ENCODE measurements at places on chromosomes 2 and 18.

DNA sequence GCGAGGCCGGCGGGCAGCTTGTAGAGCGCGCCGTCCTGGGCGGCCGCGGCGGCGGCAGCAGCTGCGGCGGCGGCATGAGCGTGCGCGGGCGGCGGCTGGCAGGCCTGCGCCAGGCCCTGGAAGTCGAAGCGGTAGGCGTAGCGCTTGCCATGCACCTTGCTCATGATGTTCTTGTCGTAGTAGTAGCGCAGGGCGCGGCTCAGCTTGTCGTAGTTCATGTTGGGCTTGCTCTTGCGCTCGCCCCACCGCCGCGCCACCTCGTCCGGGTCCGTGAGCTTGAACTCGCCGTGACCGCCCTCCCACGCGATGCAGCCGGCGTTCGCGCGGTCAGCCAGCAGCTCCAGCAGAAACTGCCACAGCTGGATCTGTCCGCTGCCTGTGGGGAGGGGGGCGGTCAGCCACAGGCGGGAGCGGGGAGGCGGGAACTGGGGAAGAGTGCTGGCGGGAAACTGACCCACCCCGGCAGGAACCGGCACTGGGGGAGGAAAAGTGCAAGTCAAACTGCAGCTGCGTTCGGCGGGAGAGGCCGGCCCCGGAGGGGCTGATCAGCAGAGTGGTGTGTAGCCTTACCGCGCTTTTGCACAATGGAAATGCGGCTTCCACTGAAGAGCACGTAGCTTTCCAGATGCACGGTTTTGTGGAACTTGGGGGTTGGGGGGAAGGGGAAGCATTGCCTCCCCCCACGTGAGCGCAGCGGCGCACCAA lies 3.0 kb downstream of the FEV start:
- ATAC-seq, result peak; percentile 42

DNA sequence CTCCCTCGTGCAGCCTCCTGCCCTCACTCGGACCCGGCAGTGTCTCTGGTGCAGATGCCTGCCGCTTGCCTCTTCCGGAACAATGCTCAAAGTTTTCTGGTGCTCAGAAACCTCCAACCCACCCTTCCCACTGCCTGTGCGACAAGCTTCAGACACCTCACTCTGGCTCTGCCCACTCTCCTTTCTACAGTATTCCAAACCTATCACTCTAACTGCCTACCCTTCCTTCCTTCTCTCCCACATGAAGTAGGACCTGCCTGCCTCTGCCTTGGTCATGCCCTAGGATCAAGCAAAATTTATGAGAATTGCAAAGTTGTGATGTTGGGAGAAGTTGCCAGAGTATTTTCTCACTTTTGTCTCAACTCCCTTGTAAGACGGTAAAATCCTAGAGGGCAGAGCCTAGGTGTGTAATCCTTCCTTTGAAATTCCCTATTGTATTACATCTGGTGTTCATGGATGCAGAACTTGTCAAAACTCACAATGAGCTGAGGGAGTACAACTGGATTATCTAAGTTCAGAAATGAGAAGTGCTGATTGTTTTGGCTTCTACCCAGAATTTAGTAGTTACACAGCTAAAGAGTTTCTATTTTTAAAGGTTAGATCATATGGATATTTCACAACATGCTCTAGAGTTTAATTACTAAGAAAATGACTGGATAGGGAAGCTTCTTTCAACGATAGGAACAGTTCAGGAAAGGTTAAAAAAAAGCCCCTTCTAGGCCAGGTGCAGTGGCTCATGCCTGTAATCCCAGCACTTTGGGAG lies 7.2 kb downstream of the NPC1 start:
- no peak for ATAC-seq

- ATAC-seq, result no peak
These were observed 21.4 kb downstream of the MYL12B start for GRCh38 chr18:3283253-3283863.

DNA sequence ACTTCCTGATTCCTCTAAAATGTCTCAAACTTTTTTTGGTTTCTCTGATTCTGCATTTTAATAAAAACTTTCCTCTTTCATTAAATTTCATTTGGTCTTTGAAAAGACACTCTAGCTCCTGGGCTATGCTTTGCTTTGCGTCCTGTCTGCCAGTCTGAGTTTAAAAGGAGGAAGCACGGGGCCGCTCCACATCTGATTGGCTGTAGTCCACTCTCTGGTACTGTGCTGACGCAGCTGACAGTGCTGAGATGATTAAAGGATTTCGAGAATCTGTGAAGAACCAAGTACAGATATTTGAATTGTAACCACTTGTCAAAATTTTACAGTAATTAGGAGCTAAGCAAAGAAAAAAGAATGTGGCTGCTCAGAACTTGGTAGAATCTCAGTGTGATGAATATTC lies 199.6 kb upstream of the HNMT start:
- no peak for ATAC-seq

DNA sequence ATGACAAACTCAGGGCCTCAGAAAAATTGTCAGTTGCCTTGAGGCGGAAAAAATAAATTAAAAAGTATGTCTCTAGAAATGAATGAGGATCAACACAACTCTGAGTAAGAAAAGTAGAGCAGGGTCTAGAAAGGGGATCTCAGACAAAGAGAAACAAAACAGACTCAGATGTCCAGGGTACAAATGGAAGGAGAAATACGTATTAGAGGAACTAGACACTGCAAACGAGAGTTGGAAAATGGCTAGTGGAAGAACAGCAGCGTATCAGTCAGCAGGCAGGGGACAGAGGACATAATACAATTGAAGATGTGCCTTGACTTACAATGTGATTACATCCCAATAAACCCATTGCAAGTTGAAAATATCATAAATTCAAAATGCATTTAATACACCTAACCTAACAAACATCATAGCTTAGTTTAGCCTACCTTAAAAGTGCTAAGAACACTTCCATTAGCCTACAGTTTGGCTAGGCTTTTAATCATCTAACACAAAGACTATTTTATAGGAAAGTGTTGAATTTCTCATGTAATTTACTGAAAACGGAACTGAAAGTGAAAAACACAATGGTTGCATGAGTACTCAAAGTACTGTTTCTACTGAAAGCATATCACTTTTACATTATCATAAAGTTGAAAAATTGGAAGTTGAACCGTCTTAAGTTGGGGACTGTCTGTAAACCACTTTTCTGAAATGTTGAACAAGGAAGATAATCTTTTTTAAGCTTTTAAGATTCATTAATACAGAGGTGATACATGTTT lies 182.8 kb downstream of the NBAS start:
- peak; percentile 61 for ATAC-seq

DNA sequence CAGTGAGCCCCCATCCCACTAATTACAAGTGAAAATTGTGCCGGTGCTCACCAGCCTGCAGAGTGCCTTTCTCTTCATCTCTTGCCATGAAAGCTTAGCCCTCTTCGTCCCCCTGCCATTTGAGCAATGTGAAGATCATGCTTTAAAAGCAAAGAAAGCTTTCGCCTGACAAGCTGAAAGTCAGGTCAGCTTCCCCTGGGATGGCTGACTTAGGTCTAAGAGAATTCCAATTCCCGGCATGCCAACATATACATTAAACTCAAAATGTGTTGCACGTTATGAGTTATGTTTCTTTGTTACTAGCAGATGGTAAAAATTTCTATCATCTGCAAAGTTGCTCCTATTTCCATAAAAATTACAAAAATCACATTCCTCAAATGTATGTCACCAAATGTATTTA lies 129.8 kb downstream of the AFF3 start:
- ATAC-seq, result no peak

DNA sequence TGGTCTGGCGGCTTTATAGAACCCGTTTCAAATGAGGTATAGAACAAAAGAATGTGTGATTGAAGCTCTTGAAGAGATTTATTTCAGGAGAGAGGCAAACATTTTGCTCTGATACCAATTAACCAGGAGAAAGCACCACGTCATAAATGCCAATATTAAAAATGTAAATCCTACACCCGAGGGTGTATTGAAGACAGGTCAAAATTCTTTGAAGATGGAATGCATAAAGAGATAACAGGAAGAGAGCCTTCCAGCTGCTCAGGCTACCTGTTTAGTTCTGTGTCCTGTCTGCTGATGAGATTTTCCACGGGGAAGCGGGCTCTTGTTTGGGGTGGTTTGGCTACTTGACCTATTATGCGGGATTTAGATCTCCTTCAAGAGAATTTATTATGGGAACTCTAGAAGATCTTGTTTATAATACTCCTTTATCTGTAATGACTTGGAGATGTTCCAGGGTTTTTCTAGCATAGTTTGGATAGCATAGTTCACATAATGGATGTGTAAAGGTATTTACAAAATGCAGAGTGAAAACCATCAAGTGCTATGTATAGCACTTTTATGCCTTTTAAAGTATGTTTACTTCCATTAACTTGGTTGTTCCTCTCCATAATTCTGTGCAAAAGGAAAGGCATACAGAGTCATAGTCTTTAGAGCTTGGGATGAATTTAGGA lies 204.5 kb upstream of the SPRED2 start:
- no peak for ATAC-seq

DNA sequence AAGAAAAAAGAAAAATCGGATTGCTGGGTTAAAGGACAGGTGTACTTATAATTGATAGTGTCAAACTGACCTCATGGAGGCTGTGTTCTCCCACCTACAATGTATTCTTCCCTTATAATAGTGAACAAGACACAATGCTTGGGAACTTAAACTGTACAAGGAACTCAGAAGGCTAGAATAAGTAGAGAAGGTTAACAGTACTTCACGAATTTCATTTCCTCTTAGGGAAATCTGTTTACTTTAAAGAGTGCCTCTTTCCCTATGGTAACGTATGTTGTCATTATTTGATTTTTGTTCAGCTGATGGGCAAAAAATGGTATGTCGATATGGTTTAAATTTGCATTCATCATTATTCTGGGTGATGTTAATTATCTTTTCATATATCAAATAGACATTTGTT lies 9.2 kb upstream of the HK2 start:
- ATAC-seq, result no peak

- no peak for ATAC-seq
These were observed 43.9 kb upstream of the OTOF start for GRCh38 chr2:26521913-26522180.

GRCh38 chr2:176002688-176003210 lies 682 bp upstream of the LNPK start:
- peak; percentile 26 for ATAC-seq

- ATAC-seq, result no peak
These were observed 25.3 kb downstream of the SMAD7 start for GRCh38 chr18:48925491-48925780.

GRCh38 chr18:31407649-31408048 lies 31.1 kb downstream of the DSG4 start:
- no peak for ATAC-seq

GRCh38 chr2:158204741-158205165 lies 103.1 kb downstream of the UPP2 start:
- ATAC-seq, result peak; percentile 40

GRCh38 chr2:128500138-128500800 lies 181.6 kb upstream of the HS6ST1 start:
- no peak for ATAC-seq

GRCh38 chr2:71605173-71605641 lies 151.8 kb downstream of the DYSF start:
- no peak for ATAC-seq

- no peak for ATAC-seq
These were observed 171.7 kb upstream of the ETAA1 start for GRCh38 chr2:67225287-67225973.

DNA sequence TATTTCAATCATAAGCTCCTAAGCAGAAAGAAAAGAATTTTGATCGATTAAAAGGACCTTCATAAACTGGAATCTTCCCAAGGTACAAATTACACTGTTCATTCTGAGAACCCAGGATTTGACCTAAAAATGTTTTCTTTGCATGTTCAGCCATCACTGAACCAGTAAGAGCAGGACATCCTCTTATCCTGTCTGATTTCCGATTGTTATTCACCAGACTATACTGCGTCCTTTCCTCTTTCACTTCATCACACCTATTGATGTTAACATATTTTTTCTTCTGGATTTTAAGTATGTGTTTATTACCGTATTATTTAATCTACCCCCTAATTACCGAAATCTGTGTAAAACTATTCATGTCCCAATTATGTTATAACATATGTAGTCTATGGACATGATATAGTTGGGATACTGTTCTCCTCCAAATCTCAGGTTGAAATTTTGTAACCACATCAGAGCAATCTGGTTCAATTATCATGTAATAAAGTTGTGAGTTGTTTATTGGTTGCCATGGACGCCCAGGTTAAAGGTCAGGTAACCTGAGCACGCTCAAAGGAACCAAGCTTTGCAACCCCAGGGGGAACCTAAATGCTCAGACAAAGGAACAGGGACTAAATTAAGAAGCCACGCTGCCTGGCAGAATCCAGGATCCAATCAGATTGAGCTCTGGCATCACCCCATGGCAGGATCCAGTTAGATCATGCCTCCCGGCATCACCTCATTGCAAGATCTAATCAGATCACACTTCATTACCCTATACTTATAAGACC lies 11.6 kb upstream of the TBC1D8 start:
- ATAC-seq, result no peak

GRCh38 chr2:166074430-166074829 lies 53.4 kb downstream of the SCN1A start:
- ATAC-seq, result no peak

DNA sequence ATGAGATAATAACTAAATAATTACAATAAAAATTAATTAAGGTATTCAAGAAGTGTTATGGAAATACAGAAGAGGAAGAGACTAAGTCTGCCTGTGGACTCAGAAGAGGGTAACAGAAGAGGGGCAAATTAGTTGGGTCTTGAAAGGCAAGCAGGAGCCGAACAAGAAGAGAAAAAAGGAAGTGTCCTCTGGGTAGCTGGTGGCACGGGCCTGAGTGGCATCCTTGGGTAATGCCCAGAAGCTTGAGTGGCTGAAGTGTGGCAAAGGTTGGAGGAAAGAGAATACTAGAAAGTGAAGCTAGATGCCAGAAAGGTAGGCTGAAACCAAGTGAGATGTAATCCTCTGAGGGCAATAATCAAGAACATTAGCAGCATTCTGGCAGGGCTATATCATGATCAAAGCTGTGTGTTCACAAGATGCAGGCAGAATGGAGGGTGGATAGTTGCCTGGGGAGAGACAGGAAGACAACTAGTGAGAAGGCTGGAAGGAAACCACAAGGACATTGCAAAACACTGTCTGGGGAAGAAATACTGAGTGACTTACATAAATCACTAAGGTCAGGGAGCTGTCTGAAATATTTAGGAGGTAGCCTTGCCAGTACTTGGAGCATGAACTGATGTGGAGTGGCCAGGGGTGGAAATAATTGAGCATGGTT lies 16.2 kb downstream of the DOCK10 start:
- peak; percentile 25 for ATAC-seq

- no peak for ATAC-seq
These were observed 400.3 kb upstream of the SMIM21 start for GRCh38 chr18:75827751-75828287.

Data from activated T-helper 17 cell treated with anti-CD3 and anti-CD28 coated beads, Interleukin-2, amount 50 U/mL, for 72 hours (primary cell).